Effector memory CD8-positive, alpha-beta T cell (primary cell): ENCODE measurements at places on chromosomes 6 and 20.

- no peak overlapping the region for H3K4me3 ChIP-seq
- DNase-seq = no peak
- H3K4me1 ChIP-seq = no peaks in the 10 kb centered on the region
- no peak overlapping the region for H3K27ac ChIP-seq
- no peaks in the 10 kb centered on the region for H3K36me3 ChIP-seq
Observed at GRCh38 chr6:55979526-55979925, 104.1 kb upstream of the BMP5 start.

- DNase-seq = no peak
- H3K4me1 ChIP-seq = peaks cover 6% of the 10 kb centered on the region
- H3K36me3 ChIP-seq = no peaks in the 10 kb centered on the region
Observed at GRCh38 chr6:122754191-122754731, 25.3 kb upstream of the FABP7 start.

- H3K27me3 ChIP-seq = no peaks in the 10 kb centered on the region
- H3K4me1 ChIP-seq = no peaks in the 10 kb centered on the region
- no peak for DNase-seq
- no peak overlapping the region for H3K4me3 ChIP-seq
Observed at GRCh38 chr20:14126856-14127255, 131.5 kb downstream of the MACROD2 start.

DNA sequence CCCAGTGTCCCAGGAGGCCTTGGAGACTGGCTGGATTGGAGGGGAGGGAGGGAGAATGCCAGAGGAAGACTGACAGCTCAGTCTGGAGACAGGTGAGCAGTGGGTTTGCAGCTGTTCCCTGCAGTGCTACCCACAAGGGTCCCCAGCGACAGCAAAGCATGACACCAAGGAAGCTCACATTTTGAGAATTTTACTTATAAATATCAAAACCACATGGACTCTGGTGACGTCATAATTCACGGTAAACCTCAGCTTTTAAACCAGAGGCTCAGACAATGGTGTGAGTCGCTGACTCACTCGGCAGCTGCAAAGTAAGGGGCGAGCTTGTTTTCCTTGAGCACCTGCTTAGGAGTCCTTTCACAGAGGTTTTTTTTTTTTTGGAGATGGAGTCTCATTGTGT lies 65.2 kb downstream of the THBS2 start:
- no peak for DNase-seq
- no peaks in the 10 kb centered on the region for H3K36me3 ChIP-seq
- H3K4me3 ChIP-seq = no peak overlapping the region
- no peaks in the 10 kb centered on the region for H3K4me1 ChIP-seq
- H3K27me3 ChIP-seq = peaks cover 41% of the 10 kb centered on the region

- H3K4me1 ChIP-seq = no peaks in the 10 kb centered on the region
- DNase-seq = no peak
- H3K27ac ChIP-seq = no peak overlapping the region
- H3K36me3 ChIP-seq = no peaks in the 10 kb centered on the region
- H3K4me3 ChIP-seq = no peak overlapping the region
- peaks cover 23% of the 10 kb centered on the region for H3K27me3 ChIP-seq
Observed at GRCh38 chr6:112409311-112409710, 62.2 kb downstream of the RFPL4B start.

GRCh38 chr6:109411034-109411433 lies 28.8 kb upstream of the CD164 start:
- H3K36me3 ChIP-seq = no peaks in the 10 kb centered on the region
- H3K4me1 ChIP-seq = no peaks in the 10 kb centered on the region
- H3K27me3 ChIP-seq = peaks cover 23% of the 10 kb centered on the region
- no peak overlapping the region for H3K4me3 ChIP-seq

DNA sequence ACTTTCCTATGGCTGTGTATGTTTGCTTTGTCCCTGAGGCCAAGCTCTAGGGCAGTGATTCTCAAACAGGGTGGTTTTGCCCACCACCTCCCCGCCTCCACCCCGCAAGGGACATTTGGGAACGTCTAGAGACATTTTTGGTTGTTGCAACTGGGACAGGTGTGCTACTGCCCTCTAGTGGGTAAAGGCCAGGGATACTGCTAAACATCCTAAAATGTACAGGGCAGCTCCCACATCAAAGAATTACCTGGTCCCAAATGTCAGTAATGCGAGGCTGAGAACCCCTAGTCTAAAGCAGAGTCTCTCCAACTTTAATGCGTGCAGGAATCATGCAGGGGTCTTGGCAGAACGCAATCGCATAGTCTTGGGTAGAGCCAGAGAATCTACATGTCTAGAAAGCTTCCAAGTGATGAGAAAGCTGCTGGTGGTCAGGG lies 5.1 kb downstream of the KCNS1 start:
- peak; percentile 49 for DNase-seq
- H3K27ac ChIP-seq = no peak overlapping the region
- peaks cover 7% of the 10 kb centered on the region for H3K36me3 ChIP-seq
- H3K4me3 ChIP-seq = no peak overlapping the region
- H3K4me1 ChIP-seq = peaks cover 10% of the 10 kb centered on the region

- no peak overlapping the region for H3K4me3 ChIP-seq
- no peak overlapping the region for H3K27ac ChIP-seq
- H3K4me1 ChIP-seq = peaks cover 12% of the 10 kb centered on the region
- peaks cover 4% of the 10 kb centered on the region for H3K27me3 ChIP-seq
- DNase-seq = no peak
Observed at GRCh38 chr20:5526516-5526915, 209.8 kb upstream of the PROKR2 start.

- no peak overlapping the region for H3K4me3 ChIP-seq
- no peaks in the 10 kb centered on the region for H3K27me3 ChIP-seq
- no peaks in the 10 kb centered on the region for H3K36me3 ChIP-seq
- peaks cover 13% of the 10 kb centered on the region for H3K4me1 ChIP-seq
Observed at GRCh38 chr6:139765825-139766285, 391.4 kb upstream of the CITED2 start.

- peaks cover 67% of the 10 kb centered on the region for H3K27me3 ChIP-seq
- H3K36me3 ChIP-seq = peaks cover 40% of the 10 kb centered on the region
- H3K4me1 ChIP-seq = peaks cover 31% of the 10 kb centered on the region
- peak overlapping the region; percentile 27 for H3K27ac ChIP-seq
- peak overlapping the region; percentile 96 for H3K4me3 ChIP-seq
Observed at GRCh38 chr6:37695857-37696219, 1.8 kb downstream of the MDGA1 start.

- peaks cover 24% of the 10 kb centered on the region for H3K36me3 ChIP-seq
- H3K27me3 ChIP-seq = no peaks in the 10 kb centered on the region
- DNase-seq = peak; percentile 72
- peaks cover 37% of the 10 kb centered on the region for H3K4me1 ChIP-seq
Observed at GRCh38 chr6:90413867-90414266, 117.2 kb upstream of the BACH2 start.

GRCh38 chr20:38131588-38132121 lies 33.4 kb downstream of the TGM2 start:
- no peaks in the 10 kb centered on the region for H3K36me3 ChIP-seq
- no peaks in the 10 kb centered on the region for H3K27me3 ChIP-seq
- peaks cover 3% of the 10 kb centered on the region for H3K4me1 ChIP-seq
- H3K27ac ChIP-seq = no peak overlapping the region
- DNase-seq = no peak

DNA sequence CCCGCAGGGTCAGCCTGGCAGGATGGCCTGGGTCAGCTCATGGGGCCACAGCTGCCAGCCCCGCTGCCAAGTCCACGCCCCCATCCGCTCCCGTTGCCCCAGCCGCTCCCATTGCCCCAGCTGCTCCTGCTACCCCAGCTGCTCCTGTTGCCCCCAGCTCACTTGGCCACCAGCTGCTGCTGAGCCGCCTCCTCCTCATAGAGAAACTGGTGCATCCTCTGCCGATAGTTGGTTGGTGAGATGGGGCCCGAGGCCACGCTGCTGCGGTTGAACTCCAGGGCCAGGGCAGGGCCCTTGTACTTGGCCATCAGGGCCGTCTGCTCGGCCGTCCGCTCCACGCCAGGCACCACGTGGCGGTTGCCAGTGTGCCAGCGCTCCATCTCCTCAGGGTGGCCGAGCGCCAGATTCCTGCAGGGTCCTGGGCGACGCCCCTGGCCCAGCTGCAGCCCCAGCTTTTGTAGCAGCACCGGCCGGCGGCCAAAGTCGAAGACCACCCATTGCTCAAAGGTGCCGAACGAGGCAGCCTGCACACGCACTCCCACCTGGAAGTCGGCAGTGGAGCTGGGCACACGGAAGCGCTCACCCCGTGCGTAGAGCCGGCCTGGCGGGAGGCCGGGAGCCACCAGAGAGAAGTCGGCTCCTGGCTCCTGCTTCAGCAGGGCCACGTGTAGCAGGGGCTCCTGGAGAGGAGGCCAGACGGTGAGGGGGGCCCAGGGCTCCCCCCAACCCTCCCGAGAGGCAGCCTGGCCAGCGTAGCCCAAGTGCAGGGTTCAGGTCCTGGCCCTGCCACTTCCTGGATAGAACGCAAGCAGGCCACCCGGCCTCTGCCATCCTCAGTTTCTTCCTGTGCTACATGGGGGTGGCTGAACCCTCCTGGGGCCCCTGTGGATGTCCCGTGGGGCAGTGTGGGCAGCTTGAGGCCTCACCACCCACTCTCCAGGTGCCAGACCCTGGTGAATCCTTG lies 4.8 kb downstream of the HELZ2 start:
- H3K27me3 ChIP-seq = no peaks in the 10 kb centered on the region
- H3K36me3 ChIP-seq = peaks cover 24% of the 10 kb centered on the region
- H3K4me3 ChIP-seq = peak overlapping the region; percentile 78
- H3K27ac ChIP-seq = no peak overlapping the region
- DNase-seq = no peak
- peaks cover 22% of the 10 kb centered on the region for H3K4me1 ChIP-seq

- H3K4me3 ChIP-seq = no peak overlapping the region
- H3K4me1 ChIP-seq = no peaks in the 10 kb centered on the region
- H3K36me3 ChIP-seq = peaks cover 33% of the 10 kb centered on the region
- H3K27ac ChIP-seq = no peak overlapping the region
- no peak for DNase-seq
- H3K27me3 ChIP-seq = no peaks in the 10 kb centered on the region
Observed at GRCh38 chr6:111356551-111356950, 126.5 kb downstream of the REV3L start.

DNA sequence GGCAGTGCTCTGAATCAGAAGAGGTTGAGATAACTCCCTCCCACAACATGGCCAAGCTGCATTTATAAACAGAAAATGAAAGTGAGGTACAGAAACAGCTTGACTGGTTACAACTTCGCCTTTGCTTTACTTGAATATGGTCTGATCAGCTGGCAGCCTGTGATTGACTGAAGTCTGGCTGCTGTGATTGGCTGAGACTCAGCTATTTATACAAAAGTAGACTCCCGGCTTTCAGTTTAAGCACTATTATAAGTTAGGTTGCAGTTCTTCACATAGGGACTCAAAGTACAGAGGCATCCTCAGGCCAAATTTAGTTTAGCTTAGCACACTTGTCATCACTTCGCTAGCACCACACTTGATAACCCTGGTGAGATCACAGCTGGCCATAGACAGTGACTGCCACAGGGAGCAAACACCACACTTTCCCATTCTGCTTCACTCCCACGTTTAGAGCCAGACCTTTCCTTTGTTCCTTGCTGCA lies 362.6 kb downstream of the EPM2A start:
- H3K4me3 ChIP-seq = peak overlapping the region; percentile 5
- no peaks in the 10 kb centered on the region for H3K36me3 ChIP-seq
- peak; percentile 9 for DNase-seq
- H3K27me3 ChIP-seq = peaks cover 6% of the 10 kb centered on the region
- H3K4me1 ChIP-seq = peaks cover 5% of the 10 kb centered on the region

GRCh38 chr6:42199106-42199981 lies 4.6 kb upstream of the GUCA1B start:
- H3K4me1 ChIP-seq = no peaks in the 10 kb centered on the region
- H3K36me3 ChIP-seq = peaks cover 10% of the 10 kb centered on the region
- no peak overlapping the region for H3K4me3 ChIP-seq
- H3K27ac ChIP-seq = no peak overlapping the region
- H3K27me3 ChIP-seq = no peaks in the 10 kb centered on the region

- H3K27me3 ChIP-seq = peaks cover 50% of the 10 kb centered on the region
- H3K36me3 ChIP-seq = peaks cover 6% of the 10 kb centered on the region
- H3K4me1 ChIP-seq = no peaks in the 10 kb centered on the region
- DNase-seq = no peak
Observed at GRCh38 chr6:110322151-110322873, 35.8 kb downstream of the METTL24 start.

DNA sequence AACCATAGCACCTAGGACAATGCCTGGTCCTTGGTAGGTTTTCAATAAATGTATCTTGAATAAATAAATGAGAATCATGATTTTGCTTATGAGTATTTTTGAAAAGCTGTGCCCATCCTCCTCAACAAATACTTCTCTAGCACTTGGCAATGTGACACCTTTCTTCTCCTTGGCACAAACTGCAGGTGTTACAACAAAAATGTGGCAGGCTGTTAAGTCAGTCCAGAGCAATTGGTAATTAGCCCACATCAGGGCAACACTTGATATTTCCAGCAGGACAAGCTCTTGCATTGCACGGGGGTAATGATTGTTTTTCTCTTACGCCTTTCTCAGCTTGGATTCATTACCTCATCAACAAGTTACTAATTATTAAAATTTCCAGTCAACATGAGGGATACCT lies 31.6 kb upstream of the SNX9 start:
- DNase-seq = no peak
- no peaks in the 10 kb centered on the region for H3K36me3 ChIP-seq
- no peak overlapping the region for H3K27ac ChIP-seq
- H3K4me1 ChIP-seq = no peaks in the 10 kb centered on the region
- peaks cover 11% of the 10 kb centered on the region for H3K27me3 ChIP-seq

GRCh38 chr6:157283330-157283898 lies 39.9 kb downstream of the TMEM242 start:
- H3K27me3 ChIP-seq = no peaks in the 10 kb centered on the region
- H3K27ac ChIP-seq = no peak overlapping the region
- no peak for DNase-seq
- H3K36me3 ChIP-seq = peaks cover 3% of the 10 kb centered on the region
- no peaks in the 10 kb centered on the region for H3K4me1 ChIP-seq

- H3K27ac ChIP-seq = peak within 1 kb of the TSS; percentile 77
- peak within 1 kb of the TSS; percentile 85 for H3K4me3 ChIP-seq
- H3K36me3 ChIP-seq = peaks cover 41% of the 10 kb centered on the region
- peaks cover 14% of the 10 kb centered on the region for H3K4me1 ChIP-seq
- DNase-seq = peak; percentile 45
- H3K27me3 ChIP-seq = no peaks in the 10 kb centered on the region
Observed at GRCh38 chr20:44909872-44910689, at the start of gene PABPC1L. TSS of gene PABPC1L (plus strand) at chr20:44910060. CDS start at chr20:44910144, 84 bp downstream.

DNA sequence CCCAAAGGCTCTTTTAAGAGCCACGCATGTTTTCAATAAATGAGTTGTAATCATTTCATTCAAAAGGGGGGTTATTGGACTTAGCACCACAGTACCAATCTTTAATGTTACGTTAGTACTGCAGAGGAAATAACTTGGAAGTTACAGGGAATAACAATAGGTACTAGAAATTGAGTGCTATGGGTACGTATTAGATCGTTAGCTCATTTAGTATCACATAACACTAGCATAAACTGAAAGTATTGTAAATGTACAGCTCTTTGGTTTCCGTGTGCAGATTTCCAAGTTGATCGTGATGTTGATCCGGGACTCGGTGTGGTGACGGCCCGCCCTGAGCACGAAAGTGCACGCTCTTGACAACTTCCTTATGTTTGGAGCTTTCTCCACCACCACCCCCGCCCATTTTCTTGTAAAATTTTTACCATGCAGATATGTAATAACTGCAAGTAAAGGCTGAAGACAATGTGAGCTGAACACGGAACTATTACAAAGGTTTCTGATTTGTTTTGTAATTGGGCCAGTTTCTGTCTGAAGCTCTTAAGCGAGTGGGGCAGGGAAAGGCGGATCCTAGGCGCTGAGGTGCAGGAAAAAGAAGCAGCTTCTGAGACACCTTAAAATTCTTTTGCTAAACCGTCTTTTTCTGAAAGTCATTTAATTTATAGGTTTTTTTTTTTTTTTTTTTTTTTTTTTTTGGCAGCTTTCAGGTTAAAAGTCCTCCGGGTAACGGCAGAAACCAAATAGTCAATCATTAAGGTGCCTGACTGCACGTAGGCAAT lies 71.5 kb downstream of the HFE start:
- peaks cover 62% of the 10 kb centered on the region for H3K36me3 ChIP-seq
- H3K4me1 ChIP-seq = peaks cover 39% of the 10 kb centered on the region
- peak; percentile 49 for DNase-seq
- peak overlapping the region; percentile 99 for H3K27ac ChIP-seq
